ENCODE measurements at places on chromosomes 1 and 21. TPM values are rescaled to one million over a fixed set of nuclear protein-coding genes. Genes with fewer than 3 reads are reported as not detected.

- no peak for DNase-seq
These were observed 20.5 kb downstream of the CD84 start for GRCh38 chr1:160558660-160559380.

DNA sequence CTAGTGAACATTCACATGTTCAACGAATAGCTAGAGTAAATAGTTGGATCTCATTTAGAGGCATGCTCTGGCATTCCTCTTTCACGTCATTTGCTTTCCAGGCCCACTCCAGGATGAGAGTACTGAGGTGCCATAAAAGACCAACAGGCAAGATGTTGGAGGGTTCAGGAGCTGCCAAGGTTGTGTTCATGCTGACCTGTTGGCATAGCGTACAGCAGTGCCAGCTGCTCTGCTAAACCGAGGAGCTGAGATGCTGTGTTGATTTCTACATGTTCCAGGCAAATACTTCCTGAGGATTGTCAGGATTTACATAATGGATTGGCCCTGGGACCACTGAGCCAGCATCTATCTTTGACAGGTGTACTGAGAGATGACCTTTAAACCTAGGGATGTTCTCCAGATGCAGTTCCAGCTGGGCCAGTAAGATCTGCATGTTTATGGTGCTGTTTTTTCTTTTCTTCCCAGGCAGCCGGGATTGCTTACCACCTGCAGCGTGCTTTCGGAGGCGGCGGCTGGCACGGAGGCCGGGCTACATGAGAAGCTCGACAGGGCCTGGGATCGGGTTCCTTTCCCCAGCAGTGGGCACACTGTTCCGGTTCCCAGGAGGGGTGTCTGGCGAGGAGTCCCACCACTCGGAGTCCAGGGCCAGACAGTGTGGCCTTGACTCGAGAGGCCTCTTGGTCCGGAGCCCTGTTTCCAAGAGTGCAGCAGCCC lies 66.9 kb downstream of the DISC1 start:
- no peak for DNase-seq

The CD244 gene
- total RNA-seq: not detected

DNA sequence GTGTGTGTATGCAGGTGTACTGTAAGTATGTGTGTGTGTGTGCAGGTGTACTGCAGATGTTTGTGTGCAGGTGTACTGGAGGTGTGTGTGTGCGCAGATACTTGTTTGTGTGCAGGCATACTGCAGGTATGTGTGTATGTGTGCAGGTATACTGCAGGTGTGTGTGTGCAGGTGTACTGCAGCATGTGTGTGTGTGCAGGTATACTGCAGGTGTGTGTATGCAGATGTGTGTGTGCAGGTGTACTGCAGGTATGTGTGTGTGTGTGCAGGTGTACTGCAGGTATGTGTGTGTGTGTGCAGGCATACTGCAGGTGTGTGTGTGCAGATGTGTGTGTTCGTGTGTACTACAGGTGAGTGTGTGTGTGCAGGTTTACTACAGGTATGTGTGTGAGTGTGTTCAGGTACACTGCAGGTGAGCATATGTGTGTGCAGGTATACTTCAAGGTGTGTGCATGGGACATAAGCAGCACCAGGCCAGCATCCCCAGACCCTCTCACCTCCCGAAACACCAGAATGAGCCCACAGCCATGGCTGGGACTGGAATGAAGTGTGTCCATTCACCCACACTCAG lies 97.5 kb downstream of the DMRTB1 start:
- DNase-seq: no peak

GRCh38 chr1:57363165-57363564 lies 60.7 kb downstream of the DAB1 start:
- DNase-seq: no peak

The SWT1 gene
- 3.4 TPM for total RNA-seq

- no peak for DNase-seq
These were observed 9.7 kb downstream of the CNN3 start for GRCh38 chr1:94917251-94917650.

The OR2L13 gene
- not detected for total RNA-seq

DNA sequence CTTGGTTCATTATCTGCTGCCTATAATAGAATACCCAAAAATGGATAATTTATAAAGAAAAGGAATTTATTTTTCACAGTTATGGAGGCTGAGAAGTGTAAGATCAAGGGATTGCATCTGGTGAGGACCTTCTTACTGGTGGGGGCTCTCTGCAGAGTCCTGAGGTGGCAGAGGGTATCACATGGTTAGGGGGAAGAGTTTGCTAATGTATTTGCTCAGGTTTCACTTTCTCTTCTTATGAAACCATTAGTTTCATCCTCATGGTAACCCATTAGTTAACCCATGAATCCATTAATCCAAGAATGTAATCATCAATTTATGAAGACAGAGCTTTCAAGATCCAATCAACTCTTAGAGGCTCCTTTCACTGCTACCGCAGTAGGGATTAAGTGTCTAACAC lies 120.6 kb downstream of the DNM3 start:
- no peak for DNase-seq

- no peak for DNase-seq
These were observed 54.8 kb upstream of the GJA8 start for GRCh38 chr1:147847831-147848230.

- peak; percentile 51 for DNase-seq
These were observed 28.3 kb downstream of the VANGL2 start for GRCh38 chr1:160428655-160429054.

The PTPN14 gene
- 29.0 TPM for total RNA-seq

The TATDN3 gene
- 13.6 TPM for total RNA-seq

- no peak for DNase-seq
These were observed 10.5 kb upstream of the GNG12 start for GRCh38 chr1:67843746-67844145.

- peak; percentile 96 for DNase-seq
These were observed at the start of gene ISG20L2 for GRCh38 chr1:156728599-156729462. Gene ISG20L2, minus strand, starts transcription at chr1:156728766. Its CDS starts 1,114 bp downstream, at chr1:156727652.

The SH3D21 gene
- total RNA-seq: 7.2 TPM

DNA sequence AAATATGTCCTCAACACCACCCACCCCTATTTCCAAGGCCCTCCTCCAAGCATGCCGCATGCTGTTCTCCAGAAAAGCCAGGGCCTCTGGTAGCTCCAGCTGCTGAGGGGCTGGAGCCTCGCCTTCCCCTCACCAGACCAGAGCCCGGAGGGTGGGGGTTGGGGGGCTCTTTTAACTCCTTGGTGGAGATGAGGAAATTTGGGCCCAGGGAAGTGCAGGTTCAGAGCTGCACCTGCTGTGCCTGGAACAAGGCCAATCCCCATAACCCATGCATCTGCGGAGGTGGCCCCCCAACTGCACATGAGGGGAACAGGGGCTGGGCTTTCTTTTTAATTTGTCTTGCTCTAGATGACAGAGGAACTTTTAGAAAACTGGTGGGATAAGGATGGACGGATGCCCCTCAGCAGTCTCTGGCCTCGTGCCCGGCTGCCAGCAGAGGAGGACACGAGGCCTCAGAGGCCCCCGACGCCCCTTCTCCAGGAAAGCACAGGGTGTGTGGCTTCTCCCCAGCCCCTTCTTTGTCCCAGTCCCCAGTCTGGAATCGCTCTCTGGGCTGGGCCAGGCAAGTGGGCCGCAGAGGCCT lies 550 bp upstream of the SELENON start:
- no peak for DNase-seq

The SOX13 gene
- 4.4 TPM for total RNA-seq
